ENCODE measurements at places on chromosomes 4 and X.

- no peak for DNase-seq
These were observed 89.7 kb downstream of the EPHA5 start for GRCh38 chr4:65580551-65580950.

DNA sequence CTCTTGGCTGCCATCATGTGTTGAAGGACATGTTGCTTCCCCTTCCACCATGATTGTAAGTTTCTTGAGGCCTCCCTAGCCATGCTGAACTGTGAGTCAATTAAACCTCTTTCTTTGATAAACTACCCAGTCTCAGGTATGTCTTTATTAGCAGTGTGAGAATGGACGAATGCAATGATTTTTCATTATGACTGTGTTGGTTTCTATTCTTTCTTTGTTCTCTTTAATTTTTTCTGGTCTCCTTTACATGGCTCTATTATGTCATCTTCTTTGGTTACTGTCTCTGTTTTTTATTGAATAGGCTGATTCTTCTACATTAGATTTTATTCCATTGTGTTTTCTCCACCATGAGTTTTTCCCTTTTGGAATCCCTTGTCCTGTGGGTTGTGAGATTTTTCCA is 840.6 kb downstream of the TRAM1L1 start:
- DNase-seq, result no peak

- DNase-seq, result no peak
These were observed 73.2 kb downstream of the SLC4A4 start for GRCh38 chr4:71411981-71412380.

- no peak for DNase-seq
These were observed 203.9 kb upstream of the GRID2 start for GRCh38 chr4:92099861-92100260.

DNA sequence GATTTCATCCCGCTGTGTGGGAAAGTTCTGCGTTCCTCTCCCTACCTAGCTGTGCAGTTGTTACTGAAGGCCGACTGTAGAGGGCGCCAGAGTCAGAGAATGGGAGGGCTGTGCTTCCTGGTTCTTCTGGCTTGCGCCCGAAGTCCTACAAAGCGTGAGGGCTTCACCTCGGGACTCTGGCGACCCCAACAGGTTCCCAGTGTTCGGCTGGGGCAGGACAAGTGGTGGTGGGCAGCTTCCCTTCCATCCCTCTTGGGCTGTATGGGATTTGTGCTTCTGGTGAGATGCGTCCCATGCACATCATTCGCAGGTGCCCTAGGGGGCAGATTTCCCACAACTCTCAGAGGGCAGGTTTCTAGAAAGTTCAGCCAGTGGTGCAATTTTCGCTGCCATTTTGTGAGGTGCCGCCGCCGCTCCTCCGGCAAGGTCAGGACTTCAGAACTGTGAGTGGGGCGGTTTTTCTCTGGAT is 27.3 kb downstream of the CT45A1 start:
- DNase-seq, result no peak

DNA sequence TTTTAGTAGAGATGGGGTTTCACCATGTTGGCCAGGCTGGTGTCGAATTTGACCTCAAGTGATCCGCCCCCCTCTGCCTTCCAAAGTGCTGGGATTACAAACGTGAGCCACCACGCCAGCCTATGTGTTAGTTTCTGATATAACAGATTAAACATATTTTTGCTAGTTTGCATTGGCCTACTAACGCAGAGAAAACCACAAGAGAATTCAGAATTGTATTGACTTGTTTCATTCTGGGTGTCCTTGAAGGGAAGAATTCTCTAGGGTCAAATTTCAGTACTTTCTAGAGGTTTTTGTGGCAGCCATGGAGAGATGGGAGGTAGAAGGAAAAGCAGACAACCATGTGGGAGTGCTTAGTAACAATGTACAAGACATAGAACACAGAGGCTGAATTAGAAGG is 46.1 kb upstream of the BMPR1B start:
- DNase-seq, result no peak

DNA sequence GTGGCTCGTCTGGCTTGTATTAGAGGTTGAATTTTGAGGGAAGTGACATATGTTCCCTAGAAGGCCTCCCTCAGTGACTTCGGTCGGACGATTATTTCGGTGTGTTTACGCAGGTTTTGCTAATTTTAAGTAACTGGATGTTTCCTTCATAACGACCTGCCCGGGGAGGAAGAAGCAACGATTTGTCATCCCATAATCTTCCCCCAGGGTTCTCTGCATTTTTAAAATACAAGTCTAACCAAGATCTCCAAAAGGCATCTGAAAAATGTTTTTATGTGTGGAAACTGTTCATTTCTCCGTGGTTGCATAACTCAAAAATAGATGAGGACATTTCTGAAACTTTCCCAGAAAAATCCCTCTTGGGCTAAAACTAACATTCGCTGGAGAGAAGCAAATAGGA is 195.4 kb downstream of the SHOX start:
- no peak for DNase-seq

GRCh38 chrX:102866981-102867656 is 70.0 kb upstream of the RAB40AL start:
- DNase-seq, result no peak

- no peak for DNase-seq
These were observed 48.6 kb downstream of the ASB9 start for GRCh38 chrX:15221321-15221720.

DNA sequence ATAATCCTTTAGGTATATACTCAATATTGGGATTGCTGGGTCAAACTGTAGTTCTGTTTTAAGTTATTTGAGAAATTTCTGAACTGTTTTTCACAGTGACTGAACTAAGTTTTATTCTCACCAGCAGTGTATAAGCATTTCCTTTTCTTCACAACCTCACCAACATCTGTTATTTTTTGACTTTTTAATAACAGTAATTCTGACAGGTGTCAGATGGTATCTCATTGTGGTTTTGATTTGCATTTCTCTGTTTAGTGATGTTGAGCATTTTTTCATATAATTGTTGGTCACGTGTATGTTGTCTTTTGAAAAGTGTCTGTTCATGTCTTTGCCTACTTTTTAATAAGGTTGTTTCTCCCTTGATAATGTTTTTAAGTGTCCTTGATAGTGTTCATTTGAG is 112.6 kb downstream of the LINC00632 start:
- DNase-seq, result no peak

GRCh38 chrX:9816084-9816700 is 30.0 kb downstream of the SHROOM2 start:
- no peak for DNase-seq

- DNase-seq, result peak; percentile 5
These were observed 72.5 kb downstream of the EVC2 start for GRCh38 chr4:5635826-5636195.

DNA sequence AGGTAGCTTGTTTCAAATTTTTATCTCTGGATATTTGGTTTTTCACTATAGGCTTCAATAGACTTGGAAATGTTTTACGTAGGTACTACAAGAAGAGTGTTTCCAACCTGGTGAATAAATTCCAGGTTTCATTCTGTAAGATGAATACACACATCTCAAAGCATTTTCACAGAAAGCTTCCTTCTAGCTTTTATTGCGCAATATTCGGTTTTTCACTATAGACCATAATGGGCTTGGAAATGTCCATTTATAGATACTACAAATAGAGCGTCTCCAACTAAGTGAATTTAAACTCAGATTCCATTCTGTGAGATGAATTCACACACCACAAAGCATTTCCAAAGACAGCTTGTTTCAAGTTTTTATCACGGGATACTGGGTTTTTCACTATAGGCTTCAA is 857.7 kb upstream of the HS3ST1 start:
- no peak for DNase-seq

- DNase-seq, result peak; percentile 42
These were observed at the start of gene FAAH2 for GRCh38 chrX:57286507-57287251. Gene FAAH2 (plus strand): TSS chrX:57286706. CDS start chrX:57286826, 120 bp downstream.

GRCh38 chrX:36957425-36958328 is 50.5 kb upstream of the FAM47C start:
- no peak for DNase-seq

GRCh38 chr4:156190615-156191014 is 236.9 kb upstream of the CTSO start:
- no peak for DNase-seq

- no peak for DNase-seq
These were observed 172.4 kb upstream of the SCML1 start for GRCh38 chrX:17564689-17565409.

GRCh38 chr4:74018116-74018515 is 19.6 kb upstream of the CXCL5 start:
- DNase-seq, result no peak

- DNase-seq, result no peak
These were observed 336.7 kb upstream of the GNPDA2 start for GRCh38 chr4:45062935-45063545.

- DNase-seq, result no peak
These were observed 92.3 kb upstream of the SLC7A11 start for GRCh38 chr4:138334346-138335016.

DNA sequence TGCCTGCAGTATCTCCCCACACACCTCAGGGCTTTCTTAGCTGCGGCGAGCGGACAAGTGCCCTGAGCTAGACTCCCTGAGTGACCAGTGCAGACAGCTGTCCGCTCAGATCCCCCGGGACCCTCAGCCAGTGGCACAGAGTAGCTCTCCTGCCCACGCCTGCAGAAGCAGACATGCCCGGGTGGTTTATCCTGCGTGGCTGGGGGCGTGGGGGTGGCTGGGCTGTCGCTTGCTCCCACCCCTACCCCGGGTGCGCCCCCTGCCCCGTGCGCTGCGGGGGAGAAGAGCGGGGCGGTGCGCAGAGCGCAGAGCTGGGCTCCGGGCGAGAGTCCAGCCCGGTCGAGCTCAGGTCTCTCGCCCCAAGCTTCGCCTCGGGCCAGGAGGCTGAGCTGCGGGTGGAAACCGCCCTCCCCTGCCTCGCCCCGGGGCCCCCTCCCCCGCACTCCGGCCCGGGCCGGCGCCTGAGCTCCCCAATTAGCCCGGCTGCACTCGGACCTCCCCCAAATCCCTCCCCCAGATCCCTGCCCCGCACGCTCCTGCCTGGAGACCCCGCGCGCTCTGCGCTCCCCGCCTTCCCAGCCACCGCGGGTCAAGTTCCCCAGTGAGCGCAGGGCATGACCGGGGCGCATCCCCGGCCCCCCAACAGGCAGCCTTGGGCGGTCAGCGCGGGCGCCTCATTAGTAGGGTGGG is 11.7 kb upstream of the SHOX start:
- DNase-seq, result no peak

DNA sequence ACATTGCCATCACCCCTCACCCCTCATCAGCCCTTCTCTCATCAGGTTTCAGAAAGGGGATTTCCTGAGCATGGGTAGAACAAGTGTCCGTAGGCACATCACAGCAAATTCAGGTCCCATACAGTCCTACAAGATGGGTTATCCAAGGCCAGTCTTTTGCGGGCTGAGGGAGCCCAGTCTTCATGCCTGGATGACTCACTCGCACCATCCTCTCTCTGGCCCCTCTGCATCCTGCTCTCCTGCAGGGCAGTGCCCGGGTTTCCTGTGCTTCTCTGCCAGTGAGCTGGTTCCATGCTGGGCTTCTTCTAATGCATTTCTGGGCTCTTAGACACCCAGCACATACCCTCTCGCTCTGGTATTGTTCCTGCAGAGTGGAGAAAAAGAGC is 7.3 kb upstream of the INTS6L start:
- DNase-seq, result peak; percentile 56

GRCh38 chr4:147944249-147944648 is 212.4 kb downstream of the ARHGAP10 start:
- peak; percentile 11 for DNase-seq

GRCh38 chr4:177785000-177785399 is 342.8 kb upstream of the AGA start:
- no peak for DNase-seq

GRCh38 chr4:113478032-113478431 is 283.5 kb downstream of the CAMK2D start:
- DNase-seq, result no peak

- DNase-seq, result no peak
These were observed 67.6 kb upstream of the MTNR1A start for GRCh38 chr4:186622788-186623464.

DNA sequence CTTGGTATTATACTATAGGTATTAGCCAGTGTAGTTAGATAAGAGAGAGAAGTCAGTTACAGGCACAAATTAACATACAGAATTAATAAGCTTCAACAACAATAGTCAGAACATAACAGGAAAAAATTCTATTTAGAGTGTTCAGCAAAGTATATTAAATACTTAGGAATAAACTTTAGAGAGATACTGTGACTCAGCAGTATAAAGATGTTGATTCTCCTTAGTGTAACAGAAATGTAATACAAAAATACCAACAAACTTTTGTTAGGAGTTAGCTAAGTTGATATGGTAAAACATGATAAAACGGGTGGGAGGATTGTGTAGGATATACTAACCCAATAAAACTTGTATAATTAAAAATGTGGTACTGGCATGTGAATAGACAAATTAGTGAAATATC is 154.3 kb downstream of the DIPK2B start:
- no peak for DNase-seq

DNA sequence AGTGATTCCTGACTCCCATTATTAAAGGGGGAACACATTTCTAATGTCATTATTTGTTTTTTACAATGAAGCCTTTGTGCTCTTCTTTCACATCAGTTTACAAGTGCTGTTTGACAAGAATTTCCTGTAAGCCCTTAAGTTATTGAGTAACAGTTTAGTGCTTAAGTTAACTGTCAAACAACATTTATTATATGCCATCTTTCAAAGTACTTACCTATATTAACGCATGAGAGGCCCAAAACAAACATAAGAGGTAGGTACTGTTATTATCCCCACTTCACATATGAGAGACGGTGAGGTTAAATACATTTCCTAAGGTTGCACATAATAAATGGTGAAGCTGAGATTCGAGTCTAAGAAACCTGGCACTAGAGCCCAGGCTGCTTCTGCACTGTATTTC is 56.0 kb upstream of the MAGED1 start:
- DNase-seq, result no peak

DNA sequence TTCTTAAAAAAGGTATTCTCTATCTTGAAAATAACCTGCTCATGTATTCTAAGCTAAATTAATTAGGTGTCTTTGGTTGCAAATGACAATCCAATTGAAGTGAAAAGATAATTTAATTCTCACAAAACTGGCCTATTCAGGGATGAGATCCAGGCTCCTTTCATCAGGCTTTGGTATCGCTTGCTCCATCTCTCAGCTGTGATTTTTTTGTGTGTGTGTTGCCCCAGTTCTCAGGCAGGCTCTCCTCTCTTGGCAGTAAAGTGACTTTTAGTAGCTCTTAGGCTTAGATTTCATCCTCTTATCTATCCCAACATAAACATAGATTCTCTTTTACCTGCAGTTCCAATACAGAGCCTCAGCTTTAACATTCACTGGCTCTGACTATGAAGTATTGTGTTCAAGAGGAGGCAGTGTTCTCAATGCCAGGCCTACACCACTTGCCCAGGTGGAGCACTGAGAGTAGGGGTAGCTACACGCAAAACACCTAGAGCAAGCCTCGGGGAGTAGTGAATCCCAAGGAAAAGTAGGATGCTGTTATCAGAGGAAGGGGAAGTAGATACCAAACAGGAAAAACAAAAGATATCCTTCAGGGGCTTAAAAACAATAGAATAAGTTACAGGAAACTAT is 392.4 kb upstream of the ATOH1 start:
- DNase-seq, result no peak

- no peak for DNase-seq
These were observed 296.0 kb downstream of the KLHL4 start for GRCh38 chrX:87813566-87813965.

Measured in Kasumi-1 (cell line).